Esophagus squamous epithelium (tissue), 5 donors: ENCODE measurements at places on chromosomes 3 and 15.

- H3K27ac ChIP-seq: no peak overlapping the region
- H3K27me3 ChIP-seq: no peaks in the 10 kb centered on the region
- no peaks in the 10 kb centered on the region for H3K36me3 ChIP-seq
- H3K4me1 ChIP-seq: no peaks in the 10 kb centered on the region
Observed at GRCh38 chr3:2921452-2921851, 188.7 kb downstream of the IL5RA start.

DNA sequence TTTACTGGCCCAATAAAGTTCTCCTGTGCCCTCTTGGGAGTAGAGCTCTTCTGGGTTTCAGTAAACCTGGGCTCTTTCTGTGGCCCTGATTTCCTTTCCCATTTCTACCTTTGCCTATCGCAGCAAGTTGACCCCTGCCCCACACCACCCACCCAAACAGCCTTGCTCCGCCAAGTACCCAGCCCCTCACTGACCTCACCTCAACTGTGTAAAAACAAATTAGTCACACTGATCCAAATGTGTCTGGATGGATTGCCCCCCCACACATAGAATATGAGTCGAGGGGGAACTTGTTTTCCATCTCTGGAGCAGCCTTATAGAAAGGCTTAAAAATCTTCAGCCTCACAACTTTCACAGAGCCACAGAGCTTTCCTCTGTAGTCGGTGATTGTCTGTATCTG lies 28.6 kb upstream of the VEPH1 start:
- H3K4me1 ChIP-seq: no peaks in the 10 kb centered on the region
- H3K27me3 ChIP-seq: no peaks in the 10 kb centered on the region
- no peak overlapping the region for H3K4me3 ChIP-seq
- H3K27ac ChIP-seq: no peak overlapping the region

DNA sequence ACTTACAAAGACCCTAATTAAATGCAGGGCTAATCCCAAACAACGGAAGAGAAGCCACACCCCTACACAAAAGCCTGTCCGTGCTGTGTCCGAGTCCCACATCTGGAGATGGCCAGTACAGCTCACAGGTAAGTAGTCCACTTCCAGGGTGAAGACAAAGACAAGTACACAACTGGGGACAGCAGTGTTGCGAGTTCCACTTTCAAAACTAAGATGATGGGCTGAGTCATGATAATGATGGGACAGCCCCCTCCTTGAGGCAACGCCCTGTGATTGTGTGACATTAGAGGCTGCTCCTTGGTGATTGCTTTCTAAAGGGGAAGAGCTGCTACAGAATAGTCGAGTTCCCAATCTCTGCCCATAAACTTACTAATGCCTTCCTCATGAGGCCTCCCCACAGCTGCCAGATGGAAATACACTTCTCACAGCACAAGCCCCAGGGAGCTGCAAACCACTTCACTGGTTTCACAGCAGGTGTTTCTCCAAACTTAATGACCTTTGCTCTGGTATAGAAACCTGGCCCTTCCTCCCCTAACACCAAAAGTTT lies 27.6 kb downstream of the RFT1 start:
- H3K27ac ChIP-seq: no peak overlapping the region
- H3K27me3 ChIP-seq: no peaks in the 10 kb centered on the region
- no peak overlapping the region for H3K4me3 ChIP-seq

DNA sequence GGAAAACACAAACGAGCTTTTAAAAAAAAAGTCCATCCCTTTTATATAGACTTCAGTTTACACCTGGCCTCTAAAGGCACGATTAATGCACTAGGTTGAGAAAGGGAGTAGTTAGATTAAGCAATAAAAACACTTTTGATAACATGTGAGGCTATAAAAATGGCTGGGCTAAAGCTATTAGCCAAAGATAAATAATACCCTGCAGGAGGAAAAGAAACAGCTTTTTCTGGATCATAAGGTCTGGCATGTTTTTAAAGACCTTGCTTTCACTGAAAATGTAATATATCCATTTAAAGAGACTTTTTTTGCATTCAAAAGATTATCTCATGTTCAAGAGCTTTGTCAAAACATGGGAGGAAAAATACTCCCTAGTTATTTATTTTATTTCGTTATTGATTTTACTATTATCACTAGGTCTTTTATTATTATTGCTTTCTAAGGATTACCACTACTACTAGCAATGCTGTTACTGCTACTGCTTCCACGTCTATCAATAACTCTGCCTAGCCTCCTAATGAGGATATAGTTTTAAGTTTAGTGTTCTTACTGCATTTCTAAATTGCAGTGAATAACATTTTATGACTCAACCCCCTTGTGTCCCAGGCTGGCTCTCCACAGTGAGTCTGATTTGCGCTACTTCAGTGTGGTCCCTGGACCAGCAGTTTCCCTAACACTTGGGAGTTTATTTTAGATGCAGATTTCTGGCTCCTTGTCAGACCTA lies 93.4 kb downstream of the THRB start:
- DNase-seq: no peak
- no peaks in the 10 kb centered on the region for H3K4me1 ChIP-seq

DNA sequence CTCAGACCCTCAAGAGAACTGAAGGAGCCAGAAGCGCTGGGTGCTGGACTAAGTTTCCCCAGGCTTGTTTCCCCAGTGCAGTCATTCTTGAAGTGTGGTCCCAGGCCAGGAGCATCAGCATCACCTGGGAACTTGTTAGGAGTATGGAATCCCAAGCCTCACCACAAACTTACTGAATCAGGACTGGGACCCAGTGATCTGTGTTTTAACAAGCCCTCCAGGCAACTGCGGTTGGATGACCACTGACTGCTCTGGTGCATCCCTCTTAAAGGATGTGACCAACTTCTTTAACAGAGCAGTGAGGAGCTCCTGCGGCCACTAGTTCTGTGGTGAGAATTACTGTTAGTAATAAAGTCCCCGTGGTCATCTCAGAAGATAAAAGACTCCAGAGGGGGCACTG lies 62.4 kb upstream of the DAZL start:
- H3K4me3 ChIP-seq: no peak overlapping the region
- H3K36me3 ChIP-seq: no peaks in the 10 kb centered on the region
- DNase-seq: no peak
- H3K27ac ChIP-seq: no peak overlapping the region
- H3K27me3 ChIP-seq: no peaks in the 10 kb centered on the region

DNA sequence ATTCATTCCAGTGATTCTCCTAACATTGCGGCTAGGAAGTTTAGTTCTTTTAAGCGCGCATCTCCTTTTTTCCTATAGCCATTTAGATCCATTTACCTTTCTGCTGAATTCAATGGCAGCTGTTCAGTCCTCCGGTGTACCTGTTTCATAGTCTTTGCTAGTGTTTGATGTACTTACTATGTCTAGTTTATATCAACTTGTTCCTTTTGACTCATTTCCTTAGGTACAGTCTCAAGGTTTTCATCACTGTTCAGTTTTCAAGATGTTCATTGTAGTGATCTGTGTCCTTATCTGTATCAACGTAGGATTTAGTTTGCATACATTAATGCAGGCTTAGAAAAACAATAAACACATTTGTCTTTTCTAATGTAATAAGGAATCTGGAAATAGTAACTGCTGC lies 59.0 kb upstream of the MBNL1 start:
- no peak for DNase-seq
- no peak overlapping the region for H3K4me3 ChIP-seq
- H3K4me1 ChIP-seq: no peaks in the 10 kb centered on the region

- H3K27ac ChIP-seq: peak overlapping the region; percentile 40
- peak; percentile 16 for DNase-seq
- H3K36me3 ChIP-seq: no peaks in the 10 kb centered on the region
Observed at GRCh38 chr3:194985031-194985578, 285.9 kb downstream of the XXYLT1 start.

DNA sequence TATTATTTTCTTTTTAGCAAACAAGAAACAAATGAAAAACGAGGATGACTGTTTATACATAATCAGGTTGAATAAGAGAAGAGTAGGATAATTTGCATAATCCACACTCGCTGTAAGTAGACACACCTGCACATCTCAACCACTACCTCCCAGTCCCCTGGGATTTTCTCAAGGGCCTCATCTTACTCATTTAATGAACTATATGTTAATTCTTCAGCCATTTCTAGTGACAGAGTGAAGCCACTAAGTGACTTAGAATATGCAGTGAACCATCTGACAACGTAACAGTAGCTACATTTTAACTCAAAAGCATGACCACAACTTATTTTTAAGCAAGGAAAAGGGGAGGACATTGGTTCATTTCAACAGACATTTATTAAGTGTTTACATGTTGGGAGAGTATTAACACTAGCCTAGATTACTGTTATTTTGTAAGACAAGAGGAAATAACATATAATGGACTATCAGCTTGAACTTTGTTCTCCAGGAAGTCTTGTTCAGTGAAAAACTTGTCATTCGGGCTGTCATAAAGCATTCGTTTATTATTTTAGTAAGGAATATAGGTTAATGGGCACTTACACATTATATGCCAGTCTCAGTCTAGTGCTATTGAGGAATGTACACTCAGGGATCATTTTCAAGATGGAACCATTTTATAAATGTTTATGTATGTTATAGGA lies 173.0 kb upstream of the ROBO2 start:
- H3K27ac ChIP-seq: no peak overlapping the region
- no peak for DNase-seq
- H3K4me3 ChIP-seq: no peak overlapping the region

GRCh38 chr3:40340541-40341170 lies 31.1 kb downstream of the EIF1B start:
- no peaks in the 10 kb centered on the region for H3K36me3 ChIP-seq
- no peak for DNase-seq
- H3K4me1 ChIP-seq: no peaks in the 10 kb centered on the region
- no peak overlapping the region for H3K4me3 ChIP-seq

DNA sequence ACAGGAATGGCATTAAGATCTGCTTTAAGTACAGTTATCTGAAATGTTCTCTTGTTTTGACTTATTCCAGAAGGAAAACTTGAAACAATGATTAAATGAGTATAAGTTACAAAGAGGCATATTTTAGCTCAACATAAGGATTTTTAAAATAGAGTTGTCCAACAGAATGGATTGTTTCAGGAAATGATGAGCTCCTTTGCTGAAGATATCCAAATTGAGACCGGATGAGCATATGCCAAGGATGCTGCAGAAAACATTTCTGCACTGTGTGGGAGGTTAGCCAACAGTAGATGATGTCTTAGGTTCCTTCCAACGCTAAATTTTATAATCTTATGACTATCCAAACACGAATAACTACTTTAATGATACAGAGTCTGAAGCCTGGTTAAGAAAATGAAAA lies 226.5 kb upstream of the NANOGP8 start:
- no peak for DNase-seq
- H3K27me3 ChIP-seq: no peaks in the 10 kb centered on the region
- H3K4me1 ChIP-seq: no peaks in the 10 kb centered on the region
- no peak overlapping the region for H3K4me3 ChIP-seq

DNA sequence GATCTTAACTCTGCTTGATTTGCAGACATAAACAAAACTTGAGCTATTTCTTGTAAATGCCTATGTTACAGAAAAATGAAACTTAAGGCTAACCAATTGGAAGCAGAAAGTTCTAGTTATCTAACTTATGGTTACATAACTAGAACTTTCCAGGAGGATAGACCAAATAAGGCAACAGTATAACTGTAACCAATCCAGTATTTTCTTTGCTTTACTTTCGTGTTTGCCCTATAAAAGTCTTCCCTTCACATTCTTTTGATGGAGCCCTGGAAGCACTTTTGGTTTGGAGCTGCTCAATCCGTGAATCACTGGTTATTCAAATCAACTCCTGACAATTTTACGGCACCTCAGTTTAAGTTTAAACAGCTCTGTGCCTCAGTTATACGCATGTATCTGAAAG lies 164.6 kb downstream of the SUCLG2 start:
- H3K4me3 ChIP-seq: no peak overlapping the region
- H3K27me3 ChIP-seq: no peaks in the 10 kb centered on the region
- H3K36me3 ChIP-seq: no peaks in the 10 kb centered on the region
- H3K4me1 ChIP-seq: no peaks in the 10 kb centered on the region

- H3K4me1 ChIP-seq: peaks cover 16% of the 10 kb centered on the region
- H3K4me3 ChIP-seq: no peak overlapping the region
- peak overlapping the region; percentile 42 for H3K27ac ChIP-seq
Observed at GRCh38 chr3:172087602-172088580, 48.5 kb downstream of the FNDC3B start.

DNA sequence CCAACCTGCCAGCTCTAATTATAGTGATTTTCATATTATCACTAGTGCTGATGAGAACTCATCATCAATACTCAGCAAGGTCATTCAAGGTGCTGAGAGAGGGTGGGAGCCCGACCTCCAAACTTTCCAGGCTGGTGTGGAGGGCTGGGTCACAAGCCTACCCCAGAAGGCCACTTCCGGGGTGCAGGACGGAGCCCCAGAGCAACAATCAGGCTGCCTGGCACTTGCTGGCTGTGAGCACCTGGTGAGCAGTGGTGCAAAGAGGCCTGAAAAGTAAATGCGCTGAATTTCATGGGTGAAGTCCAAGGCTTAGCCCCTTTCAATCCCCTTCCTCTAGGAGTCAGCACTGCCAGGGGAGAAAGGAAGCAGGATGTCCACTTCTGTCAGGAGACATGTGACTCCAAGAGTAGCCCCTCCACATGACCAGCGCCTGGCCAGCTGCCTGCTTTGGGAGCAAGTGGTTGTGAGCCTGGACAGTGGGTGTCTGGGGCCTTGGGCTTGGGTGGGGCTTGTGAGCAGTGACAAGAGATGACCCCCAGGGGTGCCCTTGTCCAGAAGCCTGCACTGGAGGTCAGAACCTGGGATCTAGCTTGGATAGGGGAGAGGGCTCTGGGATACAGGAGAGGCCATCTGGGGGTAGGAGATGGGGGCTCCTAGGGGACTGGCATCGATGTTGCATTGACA lies 165.0 kb upstream of the TLE3 start:
- no peaks in the 10 kb centered on the region for H3K36me3 ChIP-seq
- no peaks in the 10 kb centered on the region for H3K27me3 ChIP-seq
- no peak overlapping the region for H3K4me3 ChIP-seq
- H3K27ac ChIP-seq: no peak overlapping the region
- peaks cover 24% of the 10 kb centered on the region for H3K4me1 ChIP-seq

- H3K27ac ChIP-seq: peak overlapping the region; percentile 32
- H3K36me3 ChIP-seq: no peaks in the 10 kb centered on the region
- H3K27me3 ChIP-seq: no peaks in the 10 kb centered on the region
- H3K4me3 ChIP-seq: no peak overlapping the region
- H3K4me1 ChIP-seq: no peaks in the 10 kb centered on the region
Observed at GRCh38 chr3:187025656-187026316, 95.5 kb downstream of the ST6GAL1 start.

DNA sequence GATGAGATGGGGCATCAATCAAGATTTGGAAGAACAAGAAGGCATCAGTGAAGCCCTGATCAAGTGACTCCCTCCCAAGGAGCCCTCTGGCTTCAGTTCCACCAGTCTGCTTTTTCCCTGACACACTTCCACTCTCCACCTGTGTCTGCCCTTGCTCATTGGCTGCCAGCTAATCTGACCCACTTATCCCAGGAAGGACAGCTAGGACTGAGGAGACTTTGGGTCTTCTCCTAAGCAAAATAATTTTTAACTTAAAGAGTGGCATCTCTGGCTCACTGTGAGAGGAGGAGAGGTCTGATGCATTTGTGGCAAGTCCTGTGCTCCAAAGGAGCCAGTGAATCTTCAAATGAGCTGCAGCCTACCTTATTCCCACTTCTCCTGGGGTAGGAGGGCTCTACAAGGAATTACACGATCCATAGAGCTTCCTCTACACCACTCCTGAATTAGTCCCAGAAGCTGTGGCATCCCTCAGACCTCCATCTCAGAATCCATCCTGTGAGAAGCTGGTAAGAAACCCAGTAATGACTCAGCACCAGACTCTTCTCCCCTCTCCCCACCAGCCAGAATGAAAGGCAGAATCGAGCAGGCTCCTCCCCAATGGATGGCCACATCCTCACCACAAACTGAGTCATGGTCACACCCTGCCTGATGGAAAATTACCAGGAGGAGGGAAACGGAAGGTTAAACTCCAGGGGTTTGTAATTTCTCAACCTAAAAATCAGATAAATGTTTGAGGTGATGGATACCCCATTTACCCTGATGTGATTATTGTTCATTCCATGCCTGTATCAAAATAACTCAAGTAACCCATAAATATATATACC lies 6.3 kb upstream of the PKM start:
- peak overlapping the region; percentile 82 for H3K27ac ChIP-seq
- H3K4me3 ChIP-seq: no peak overlapping the region
- peaks cover 38% of the 10 kb centered on the region for H3K36me3 ChIP-seq
